Thoracic aorta (tissue), 2 donors: ENCODE measurements at places on chromosomes 7 and 10.

DNA sequence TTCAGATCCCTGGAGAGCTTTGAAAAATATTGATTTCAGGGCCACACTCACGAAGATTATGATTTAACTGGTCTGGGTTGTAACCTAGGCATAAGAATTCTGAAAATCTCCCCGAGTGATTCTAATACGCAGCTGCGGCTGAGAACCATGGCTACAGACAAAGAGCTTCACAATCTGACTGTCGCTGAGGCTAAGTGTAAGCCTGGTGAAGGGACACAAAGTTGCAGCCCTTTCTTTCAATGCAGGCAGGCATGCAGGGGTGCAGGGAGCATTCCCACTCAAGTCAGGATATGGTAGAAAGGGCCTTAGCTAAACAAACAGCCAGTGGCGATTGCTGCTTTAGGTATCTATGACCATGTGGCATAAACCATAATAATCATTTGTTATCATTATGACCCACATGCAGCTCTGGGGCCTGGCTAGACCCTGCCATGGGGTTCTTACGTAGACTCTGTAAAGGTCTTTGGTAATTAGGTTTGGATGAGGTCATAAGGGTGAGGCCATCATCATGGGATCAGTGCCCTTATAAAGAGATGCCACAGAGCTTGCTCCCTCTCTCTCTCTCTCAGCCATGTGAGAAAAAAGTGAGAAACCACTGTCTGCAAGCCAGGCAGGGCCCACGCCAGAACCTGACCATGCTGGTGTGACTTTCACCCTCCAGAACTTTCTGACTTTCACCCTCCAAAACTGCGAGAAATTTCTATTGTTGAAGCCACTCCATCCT lies 88.4 kb upstream of the LANCL2 start:
- DNase-seq, result no peak

- no peak for DNase-seq
Observed at GRCh38 chr7:118054529-118054928, 129.4 kb upstream of the LSM8 start.

DNA sequence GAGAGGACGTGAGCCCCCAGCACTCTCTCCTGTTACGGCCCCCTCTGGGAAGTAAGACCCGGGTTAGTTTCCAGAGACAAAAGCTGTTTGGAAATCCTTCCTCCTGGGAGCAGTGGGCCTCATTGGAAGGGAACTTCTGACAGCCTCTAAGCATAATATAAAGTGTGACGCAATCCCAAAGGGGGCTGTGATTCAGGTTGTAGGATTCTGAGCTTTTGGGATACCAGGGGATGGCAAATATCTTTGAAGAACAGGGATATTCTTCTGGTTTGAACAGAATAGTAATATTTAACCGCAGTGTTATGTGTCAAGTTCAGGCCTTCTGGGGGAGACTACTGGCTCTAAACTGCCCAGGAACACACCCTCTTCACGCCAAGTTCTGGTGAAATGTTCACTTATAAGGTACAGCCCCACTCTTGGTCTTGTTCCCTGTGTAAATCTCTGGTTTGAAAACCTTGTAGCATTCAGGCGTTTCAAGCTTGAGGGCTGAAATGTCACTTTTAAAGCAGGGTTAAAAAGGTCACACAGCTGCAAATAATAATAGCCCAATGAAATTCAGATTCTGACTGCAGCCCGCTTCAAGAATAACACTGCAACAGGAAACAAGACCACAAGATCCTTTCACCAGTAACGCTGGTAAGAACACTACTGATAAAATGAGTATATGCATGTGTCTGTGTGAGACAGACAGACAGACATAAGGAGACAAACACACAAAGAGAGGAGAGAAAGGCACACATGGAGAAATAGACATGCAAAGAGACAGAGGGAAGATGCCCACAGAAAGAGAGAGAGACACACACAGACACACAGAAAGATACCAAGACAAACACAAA lies 69.0 kb downstream of the CREB5 start:
- no peak for DNase-seq

- no peak for DNase-seq
Observed at GRCh38 chr10:909831-910230, 21.7 kb downstream of the LARP4B start.

DNA sequence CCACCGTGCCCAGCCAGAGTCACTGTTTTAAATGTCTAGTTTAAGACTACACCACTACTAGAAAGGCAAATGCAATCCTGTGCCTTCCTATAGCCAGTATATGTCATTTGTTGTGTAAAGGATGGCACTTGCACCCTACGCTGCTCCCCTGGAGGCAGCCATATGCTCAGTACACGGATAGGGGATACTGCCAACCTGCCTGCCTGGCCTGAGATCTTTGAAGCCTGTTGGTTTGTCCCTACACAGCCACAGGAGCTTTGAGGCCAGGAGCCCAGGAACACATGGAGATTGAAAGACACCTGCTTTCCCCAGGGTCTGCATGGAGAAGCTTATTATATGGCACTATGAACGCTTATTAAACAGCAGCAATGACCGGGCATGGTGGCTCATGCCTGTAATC lies 2.3 kb upstream of the SCRN1 start:
- DNase-seq, result no peak
